ENCODE measurements at places on chromosomes 7 and 10.
A peak's percentile ranks its signal among the peaks of the same experiment; 100 is the strongest.

DNA sequence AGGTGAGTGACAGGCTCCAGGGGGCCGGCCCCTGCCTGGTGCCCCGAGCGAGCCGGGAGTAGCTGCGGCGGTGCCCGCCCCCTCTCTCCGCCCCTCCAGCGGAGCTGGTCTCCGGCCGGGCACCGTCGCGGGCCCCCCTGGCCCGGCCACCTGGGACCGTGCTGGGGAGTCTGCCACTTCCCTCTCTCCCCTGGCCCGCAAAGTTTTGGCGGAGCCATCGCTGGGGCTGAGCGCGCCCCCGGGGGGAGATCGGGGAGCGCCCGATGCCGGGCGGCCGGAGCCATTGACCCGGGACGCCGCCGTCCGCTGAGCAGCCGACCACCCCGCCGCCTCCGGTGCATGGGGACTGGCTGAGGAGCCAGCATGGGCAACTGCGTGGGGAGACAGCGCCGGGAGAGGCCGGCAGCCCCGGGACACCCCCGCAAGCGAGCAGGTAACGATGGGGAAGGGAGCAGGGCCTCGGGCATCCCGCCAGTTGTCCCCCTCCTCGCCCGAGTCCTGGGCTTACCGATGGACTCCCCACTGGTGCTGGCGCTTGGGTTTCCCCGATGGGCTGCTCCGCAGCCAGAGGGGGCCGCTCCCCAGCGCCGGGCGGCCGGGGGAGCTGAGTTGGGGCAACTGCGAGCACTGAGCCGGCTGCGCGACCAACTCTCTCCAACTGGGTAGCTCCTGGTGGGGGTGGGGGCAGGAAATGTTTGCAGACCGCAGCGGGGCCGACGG lies at the start of gene UBTD1:
UBTD1 (plus strand) TSS at position 84 of the 720 bp plus-strand sequence; CDS start at position 364, 280 bp downstream.
- peak; percentile 40 for DNase-seq

- DNase-seq, result no peak
Observed at GRCh38 chr7:93382362-93382761, 150.2 kb downstream of the VPS50 start.

GRCh38 chr7:144019457-144019856 lies 19.3 kb downstream of the OR6B1 start:
- no peak for DNase-seq

GRCh38 chr7:135742371-135742770 lies 6.2 kb downstream of the FAM180A start:
- DNase-seq, result no peak

GRCh38 chr10:116654816-116655215 lies 34.1 kb downstream of the PNLIPRP2 start:
- DNase-seq, result no peak

- no peak for DNase-seq
Observed at GRCh38 chr7:76002822-76003221, 8.4 kb upstream of the TMEM120A start.

- DNase-seq, result no peak
Observed at GRCh38 chr7:33776788-33777187, 128.6 kb upstream of the BMPER start.

DNA sequence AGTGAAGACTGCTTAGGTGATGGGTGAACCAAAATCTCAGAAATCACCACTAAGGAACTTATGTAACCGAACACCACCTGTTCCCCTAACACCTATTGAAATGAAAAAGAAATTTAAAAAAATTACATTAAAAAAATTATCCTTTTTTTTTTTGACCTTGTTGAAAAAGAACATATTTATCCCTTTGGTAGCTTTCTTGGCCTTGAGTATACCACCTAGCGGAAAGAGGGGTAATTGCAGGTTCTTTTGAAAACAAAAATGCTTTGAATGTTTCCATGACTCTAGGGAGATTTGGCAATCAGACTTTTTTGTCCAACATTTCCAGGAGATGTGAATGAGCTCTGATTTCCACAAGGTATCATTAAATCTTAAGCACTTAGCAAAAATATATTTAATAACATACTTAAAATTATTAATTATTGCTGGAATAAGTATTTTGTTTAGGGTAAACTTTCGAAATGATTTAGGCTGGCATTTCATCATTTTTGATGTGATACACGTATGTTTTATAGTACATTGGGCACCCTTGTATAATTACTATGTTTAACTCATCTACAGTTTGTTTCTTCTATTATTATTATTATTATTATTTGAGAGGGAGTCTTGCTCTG lies 47.0 kb upstream of the ELMO1 start:
- DNase-seq, result no peak

DNA sequence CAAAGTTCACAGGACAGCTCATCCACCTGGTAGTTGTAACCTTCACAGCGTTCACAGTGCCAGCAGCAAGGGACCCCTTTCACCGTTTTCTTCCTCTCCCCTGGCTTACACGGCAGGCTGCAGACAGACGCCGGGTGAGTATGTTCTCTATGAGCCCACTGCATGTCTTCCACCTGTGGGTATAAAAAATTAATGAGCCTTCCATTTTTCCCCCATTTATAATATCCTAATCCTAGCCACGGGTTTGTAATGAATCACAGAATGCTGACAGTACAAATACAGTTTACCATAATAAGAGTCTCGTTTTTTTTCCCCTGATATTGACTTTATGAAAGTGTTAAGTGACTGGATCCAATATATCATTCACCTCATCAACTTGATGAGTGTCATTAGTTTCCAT lies 719.0 kb downstream of the GRM8 start:
- no peak for DNase-seq

Data from stimulated activated CD4-positive, alpha-beta T cell treated with anti-CD3 and anti-CD28 coated beads, Interleukin-2, amount 100 ng/mL, for 24 hours (primary cell).